Stimulated activated CD4-positive, alpha-beta T cell treated with anti-CD3 and anti-CD28 coated beads, Interleukin-1b, Interleukin-23, amount 100 ng/mL, for 48 hours (primary cell): ENCODE measurements at places on chromosomes 11 and 22.

DNA sequence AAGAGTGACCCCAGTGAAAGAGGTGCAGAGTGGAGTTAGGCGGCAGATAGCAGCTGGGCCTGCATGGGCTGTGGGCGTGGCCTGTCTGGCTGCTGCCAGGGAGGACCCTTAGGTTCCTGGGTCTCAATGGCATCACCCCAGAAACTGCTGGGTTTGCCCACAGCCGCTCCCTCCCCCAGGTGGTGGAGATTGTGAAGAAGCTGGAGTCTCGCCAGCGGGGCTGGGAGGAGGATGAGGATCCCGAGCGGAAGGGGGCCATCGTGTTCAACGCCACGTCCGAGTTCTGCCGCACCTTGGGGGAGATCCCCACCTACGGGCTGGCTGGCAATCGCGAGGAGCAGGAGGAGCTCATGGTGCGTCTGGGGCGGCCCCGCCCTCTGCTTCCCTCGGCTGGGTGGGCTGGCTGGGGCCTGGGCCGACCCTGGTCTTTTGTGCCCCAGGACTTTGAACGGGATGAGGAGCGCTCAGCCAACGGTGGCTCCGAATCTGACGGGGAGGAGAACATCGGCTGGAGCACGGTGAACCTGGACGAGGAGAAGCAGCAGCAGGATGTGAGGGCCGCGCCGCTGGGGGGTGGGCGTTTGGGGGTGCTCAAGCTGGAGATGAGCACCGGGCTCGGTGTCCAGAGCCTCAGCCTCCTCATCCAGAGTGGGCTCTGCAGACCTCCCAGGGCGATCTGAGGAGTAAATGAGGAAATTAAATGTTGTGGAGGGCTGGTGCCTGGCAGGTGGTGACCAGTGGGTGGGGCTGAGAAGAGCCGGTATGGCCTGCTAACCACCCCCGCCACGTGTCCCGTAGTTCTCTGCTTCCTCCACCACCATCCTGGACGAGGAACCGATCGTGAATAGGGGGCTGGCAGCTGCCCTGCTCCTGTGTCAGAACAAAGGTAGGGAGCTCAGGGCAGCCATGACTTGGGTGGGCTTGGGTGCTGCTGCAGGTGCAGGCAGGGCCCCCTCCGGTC, 15.0 kb downstream of the SART1 start:
- DNase-seq = no peak

GRCh38 chr11:35906277-35906661, 37.6 kb upstream of the LDLRAD3 start:
- no peak for DNase-seq

DNA sequence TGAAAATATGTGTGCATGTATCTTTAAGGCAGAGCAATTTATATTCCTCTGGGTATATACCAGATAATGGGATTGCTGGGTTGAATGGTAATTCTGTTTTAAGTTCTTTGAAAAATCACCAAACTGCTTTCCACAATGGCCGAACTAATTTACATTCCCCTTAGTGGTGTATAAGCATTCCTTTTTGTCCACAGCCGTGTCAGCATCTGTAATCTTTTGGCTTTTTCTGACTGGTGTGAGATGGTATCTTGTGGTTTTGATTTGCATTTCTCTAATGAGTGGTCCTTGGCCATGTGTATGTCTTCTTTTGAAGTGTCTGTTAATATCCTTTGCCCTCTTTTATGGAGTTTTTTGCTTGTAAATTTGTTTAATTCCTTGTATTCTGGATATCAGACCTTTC, 24.3 kb downstream of the CCDC15 start:
- no peak for DNase-seq

- no peak for DNase-seq
These were observed 8.0 kb downstream of the TUBGCP6 start for GRCh38 chr22:50236731-50237409.

GRCh38 chr11:68652683-68653156, 31.6 kb upstream of the GAL start:
- no peak for DNase-seq

GRCh38 chr11:28176351-28176750, 68.2 kb downstream of the METTL15 start:
- DNase-seq = no peak

GRCh38 chr11:118290923-118291322, 13.6 kb upstream of the CD3E start:
- peak; percentile 43 for DNase-seq

GRCh38 chr22:46002757-46003270, 25.9 kb upstream of the WNT7B start:
- no peak for DNase-seq

DNA sequence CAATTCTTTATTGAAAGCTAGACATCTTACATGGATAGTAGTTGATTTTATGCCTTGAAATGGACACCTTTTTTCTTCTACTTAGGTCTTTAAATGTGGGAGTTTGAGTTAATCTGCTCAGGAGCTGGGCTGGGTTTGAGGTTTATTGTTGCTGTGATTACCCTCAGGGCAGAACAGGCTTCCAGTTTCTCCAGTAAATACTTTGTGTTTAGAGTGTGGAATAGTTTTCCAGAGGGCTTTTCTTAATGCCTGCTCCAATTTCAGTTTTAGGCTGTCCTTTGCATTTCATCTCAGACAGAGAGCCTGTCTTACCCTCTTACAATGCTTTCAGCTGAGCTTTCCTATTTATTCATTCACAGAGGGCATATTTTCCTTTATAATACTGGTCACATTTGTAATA, 69.9 kb upstream of the ADORA2A start:
- no peak for DNase-seq

DNA sequence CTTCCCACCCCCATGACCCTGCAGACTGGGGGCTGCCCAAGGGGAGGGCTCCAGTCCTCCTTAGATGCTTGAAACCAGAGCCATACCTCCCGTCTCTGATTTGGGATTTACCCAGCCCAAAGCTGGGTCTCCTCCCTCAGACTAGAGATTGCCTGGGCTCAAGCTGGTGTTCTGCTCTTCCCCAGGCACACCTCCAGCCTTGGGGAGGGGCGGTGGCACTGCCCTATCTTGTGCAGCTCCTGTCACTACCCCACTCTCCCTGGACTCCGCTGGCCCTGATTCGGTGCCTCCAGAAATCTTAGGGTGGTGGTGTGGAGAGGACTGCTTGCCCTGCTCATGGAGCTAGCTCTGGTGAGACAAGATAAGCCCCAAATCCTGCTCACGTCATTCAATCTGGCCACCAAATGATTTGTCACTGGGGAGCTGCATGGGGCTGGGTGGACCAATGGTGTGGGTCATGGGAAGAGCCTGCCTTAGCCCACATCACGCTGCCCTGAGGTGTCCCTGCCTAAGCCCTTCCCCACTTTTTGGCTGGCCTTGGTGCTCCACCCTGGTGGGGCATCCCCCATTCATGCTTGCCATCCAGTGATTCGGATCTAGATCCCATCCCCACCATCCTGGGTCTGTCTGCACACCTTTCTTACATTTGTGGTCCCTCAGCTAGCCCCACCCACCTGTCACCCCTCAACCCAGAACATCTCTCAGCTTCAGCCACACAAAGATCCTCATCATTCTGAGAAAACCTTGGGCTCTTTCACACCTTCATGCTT, 87.7 kb downstream of the PDE2A start:
- DNase-seq = no peak

- no peak for DNase-seq
These were observed 162.8 kb downstream of the RCN1 start for GRCh38 chr11:32253706-32254105.

DNA sequence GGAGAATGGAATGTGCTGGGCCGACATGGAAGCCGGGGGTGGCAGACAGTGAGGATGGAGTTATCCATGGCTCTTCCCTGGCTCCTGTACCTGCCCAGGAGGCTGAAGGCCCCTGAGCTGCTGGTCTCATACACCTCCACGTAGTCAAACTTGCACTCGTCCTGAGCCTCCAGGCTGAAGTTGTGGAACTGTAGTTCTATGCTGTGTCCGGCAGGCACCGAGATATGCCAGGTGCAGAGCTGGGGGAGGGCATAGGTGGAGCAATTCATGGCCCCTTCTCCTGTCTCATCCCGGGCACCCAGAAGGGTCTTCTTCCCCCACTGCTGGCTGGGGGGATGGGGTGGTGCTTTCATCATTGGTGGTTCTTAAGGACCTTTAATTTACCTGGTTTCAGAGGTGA, 2.8 kb downstream of the MFRP start:
- no peak for DNase-seq

GRCh38 chr22:37501610-37502341, 15.6 kb upstream of the MFNG start:
- DNase-seq = no peak

DNA sequence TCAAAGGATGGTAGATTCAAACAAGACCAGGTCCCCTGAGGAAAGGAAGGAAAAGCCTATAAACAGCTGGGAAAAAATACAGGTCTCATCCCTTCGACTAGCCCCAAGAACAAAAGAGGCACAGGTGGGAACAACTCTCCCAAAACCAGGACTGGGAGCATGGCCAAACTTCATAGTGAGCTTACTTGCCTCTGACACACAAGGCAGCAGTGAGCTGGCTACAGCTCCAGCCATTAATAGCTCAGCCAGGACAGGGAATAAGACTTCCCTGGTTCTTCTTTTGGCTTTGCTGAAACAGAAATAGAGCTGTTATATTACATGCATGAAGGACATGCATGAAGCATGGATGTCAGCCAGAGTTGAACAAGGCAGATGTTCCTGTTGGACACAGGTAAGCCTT, at the start of gene OR10A2:
Gene OR10A2, plus strand, starts transcription at position 97 of the 400 bp plus-strand sequence. CDS start 6,698 bp downstream, outside the sequence.
- DNase-seq = no peak

GRCh38 chr22:27880778-27881394, 38.2 kb downstream of the PITPNB start:
- no peak for DNase-seq

GRCh38 chr11:57571606-57572005, 4.1 kb upstream of the UBE2L6 start:
- DNase-seq = no peak

- DNase-seq = no peak
These were observed 8.5 kb upstream of the DMC1 start for GRCh38 chr22:38578505-38578904.

- DNase-seq = no peak
These were observed 31.4 kb upstream of the ANO5 start for GRCh38 chr11:22161489-22161888.

- DNase-seq = no peak
These were observed 27.6 kb upstream of the RCE1 start for GRCh38 chr11:66815646-66816045.

GRCh38 chr11:39972461-39972860, 1487.0 kb downstream of the LRRC4C start:
- no peak for DNase-seq

DNA sequence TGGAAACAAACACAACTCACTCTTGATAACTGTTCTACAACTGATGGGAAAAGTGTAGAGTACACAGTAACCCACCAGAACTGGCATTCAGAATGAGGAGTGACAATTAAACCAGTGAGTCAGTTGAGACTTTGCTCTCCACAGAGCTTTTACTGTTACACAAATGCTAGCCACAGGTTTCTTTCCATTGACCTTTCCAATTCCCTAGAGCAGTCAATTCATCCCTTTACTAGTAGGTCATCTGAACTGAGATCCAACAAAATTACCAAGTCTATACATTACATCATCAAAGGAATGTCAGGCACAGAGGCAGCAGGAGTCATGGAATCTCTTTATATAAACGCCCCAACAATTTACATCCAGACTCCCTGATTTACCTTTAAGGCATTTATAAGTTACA, 65.9 kb downstream of the PHF21A start:
- DNase-seq = no peak

- DNase-seq = no peak
These were observed 76.9 kb upstream of the TOP3B start for GRCh38 chr22:22059291-22060002.

DNA sequence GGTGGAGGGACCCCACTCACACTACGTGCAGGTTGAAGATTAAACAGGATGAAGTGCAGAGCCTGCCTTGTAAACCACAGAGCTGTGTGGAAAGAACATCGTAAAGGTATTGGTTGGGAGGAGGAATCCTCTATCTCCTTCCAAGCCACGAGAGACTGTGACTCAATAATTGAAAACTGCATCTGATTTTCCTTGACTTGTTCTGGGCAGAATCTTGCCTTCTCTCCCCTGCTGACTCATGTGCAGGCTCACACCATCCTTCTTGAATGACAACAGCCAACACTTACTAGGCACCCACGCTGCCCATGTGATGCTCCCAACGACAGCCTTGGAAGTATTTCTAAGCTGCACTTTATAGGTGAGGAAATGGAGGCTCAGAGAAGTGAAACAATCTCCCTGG, 563.0 kb downstream of the MIAT start:
- no peak for DNase-seq

DNA sequence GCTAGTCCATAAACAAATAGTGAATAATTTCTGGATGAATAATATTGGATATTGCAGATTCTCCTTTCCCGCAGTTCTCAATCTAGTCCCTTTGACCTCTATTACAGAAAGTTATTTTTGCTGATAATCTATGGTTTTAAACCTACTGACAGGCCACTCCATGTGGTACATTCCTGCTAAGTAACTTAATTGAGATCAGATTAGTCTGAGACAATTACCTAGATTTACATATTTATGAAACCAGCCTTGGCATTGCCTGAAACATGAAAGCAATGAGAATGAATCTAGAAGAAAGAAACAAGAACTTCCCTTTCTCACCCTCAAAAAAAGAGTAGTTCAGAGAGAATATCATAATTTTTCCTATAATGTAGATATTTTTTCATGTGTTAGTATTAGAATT, 964.2 kb downstream of the JRKL start:
- no peak for DNase-seq

- DNase-seq = no peak
These were observed 48.6 kb upstream of the ADA2 start for GRCh38 chr22:17267661-17268330.

DNA sequence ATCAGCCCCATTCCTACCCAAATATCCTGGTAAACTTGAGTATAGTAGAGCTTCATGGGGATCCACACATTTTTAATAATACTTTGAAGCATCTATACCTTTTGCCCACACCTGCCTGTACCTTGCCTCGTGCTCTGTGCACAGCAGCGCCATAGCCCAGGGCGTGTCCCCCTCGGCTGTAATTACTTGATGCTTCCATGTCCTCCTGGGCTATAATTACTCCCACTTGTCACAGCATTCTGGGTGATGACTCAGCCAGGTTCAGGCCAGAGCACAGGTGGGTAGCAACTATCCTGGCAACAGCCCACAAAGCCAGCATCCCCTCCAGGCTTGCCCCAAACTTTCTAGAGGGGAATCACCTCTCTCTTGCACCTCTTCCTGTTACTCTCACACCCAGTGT, 23.7 kb upstream of the SLC36A4 start:
- no peak for DNase-seq

GRCh38 chr22:28462041-28462440, 217.6 kb downstream of the TTC28 start:
- DNase-seq = no peak

- no peak for DNase-seq
These were observed 3.4 kb downstream of the GRK2 start for GRCh38 chr11:67269401-67270255.
